Activated CD8-positive, alpha-beta memory T cell treated with anti-CD3 and anti-CD28 coated beads, Interleukin-2, amount 50 U/mL, for 48 hours (primary cell): ENCODE measurements at places on chromosomes 11 and 22.

- no peak for DNase-seq
These were observed 148.1 kb downstream of the WNT7B start for GRCh38 chr22:45828841-45829240.

DNA sequence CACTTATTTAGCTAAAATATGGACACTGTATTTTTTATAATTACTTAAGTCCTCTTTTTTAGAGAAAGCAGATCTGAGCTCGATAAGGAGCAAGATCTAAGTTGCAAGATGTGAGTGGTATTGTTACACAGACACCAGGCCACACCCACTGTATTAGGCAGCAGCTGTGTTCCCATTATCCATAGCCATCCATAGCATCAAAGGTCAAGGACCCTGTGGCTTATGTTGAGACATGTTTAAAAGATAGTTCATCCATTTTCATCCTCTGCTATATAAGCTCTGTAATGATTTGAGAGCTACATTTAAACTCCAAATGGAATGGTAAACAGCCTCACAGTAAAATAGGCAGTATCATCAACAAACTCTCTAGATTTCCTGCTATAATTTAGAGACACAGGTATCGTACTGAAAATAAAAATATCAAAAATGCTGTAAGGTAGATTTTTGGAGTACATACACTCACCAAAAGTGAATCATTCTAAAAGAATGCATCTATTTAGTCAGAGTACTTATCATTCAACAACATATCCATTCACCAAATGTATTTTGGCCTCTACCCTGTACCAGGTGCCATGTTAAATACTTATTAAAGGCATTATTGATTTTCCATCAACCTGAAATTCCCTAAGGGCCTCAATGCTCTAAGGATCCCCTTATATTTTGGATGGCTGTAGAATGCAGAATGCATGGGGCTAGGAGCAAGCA, 574.0 kb downstream of the LRRC4C start:
- DNase-seq: no peak

DNA sequence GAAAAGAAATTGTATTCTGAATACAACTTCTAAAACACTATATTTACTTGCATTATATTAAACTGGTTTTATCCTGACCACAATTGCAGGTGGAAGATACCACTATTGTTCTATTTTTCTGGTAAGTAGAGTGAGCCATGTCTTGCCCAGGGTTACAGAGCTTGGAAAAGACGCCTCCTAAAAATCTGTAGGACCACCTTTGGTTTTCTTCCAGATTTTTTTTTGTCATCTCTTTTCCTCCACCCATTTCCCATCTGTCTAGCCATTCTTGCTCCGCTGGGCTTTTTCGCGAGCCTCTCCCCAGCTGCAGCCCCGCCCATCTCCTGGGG, 294 bp upstream of the MTMR3 start:
- no peak for DNase-seq

- no peak for DNase-seq
These were observed 787 bp upstream of the RDX start for GRCh38 chr11:110297076-110297725.

- DNase-seq: no peak
These were observed 61.6 kb upstream of the LINC01488 start for GRCh38 chr11:69419662-69420395.

DNA sequence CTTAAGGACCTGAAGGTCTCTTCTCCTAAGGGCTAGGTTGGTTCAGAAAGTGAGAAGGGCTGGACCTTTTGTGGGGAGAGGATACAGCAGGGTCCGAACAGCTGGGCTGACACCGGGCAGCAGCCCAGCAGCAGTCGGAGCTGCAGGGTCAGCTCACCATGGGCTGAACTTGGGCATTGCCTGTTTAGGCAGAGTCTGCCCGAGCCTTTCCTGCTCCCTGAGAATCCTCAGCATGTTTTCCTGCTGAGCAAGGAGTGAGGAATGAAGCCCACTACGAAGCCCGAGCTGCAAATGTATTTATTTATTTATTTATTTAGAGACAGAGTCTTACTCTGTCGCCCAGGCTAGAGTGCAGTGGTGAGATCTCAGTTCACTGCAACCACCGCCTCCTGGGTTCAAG, 83.9 kb downstream of the PTPRJ start:
- DNase-seq: no peak
